ENCODE measurements at places on chromosomes 4 and X.

DNA sequence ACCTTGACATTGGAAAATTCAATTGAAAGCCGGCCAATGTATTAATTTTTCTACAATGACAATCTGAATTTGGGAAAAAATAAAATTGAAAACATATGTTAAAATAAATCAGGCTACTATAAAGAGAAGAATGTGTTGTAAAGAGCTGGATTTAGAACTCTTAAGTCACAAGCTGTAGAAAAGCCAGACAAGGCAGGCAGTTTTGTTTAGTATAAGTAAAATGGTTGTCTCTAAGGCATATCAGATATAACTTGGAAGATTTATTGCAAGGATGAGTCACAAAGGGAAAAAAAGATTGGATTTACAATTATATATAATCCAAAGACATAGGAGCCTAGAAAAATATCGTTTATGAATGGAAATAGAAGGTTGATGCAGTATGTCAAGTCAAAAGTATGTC lies 549.1 kb upstream of the EPHA5 start:
- no peak for DNase-seq

DNA sequence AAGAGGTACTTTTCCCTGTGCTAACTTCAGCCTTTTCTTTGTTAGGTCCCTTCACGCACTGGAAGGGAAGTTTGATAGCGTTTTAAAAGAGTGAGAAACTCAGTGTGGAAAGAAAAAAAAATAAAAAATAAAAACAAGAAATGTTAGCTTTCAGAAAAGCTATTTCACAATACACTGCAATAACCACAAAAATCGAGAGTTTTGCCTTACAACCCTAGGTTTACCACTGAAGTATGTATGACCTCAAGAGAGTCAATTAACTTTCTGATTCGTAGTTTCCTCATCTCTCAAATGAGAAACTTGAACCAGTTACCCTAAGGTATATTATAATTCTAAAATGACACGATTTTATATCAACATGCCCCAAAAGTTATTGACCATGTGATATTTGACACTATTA lies 93.9 kb upstream of the JADE1 start:
- DNase-seq, result no peak

GRCh38 chr4:141786946-141787345 lies 150.6 kb downstream of the IL15 start:
- DNase-seq, result no peak

DNA sequence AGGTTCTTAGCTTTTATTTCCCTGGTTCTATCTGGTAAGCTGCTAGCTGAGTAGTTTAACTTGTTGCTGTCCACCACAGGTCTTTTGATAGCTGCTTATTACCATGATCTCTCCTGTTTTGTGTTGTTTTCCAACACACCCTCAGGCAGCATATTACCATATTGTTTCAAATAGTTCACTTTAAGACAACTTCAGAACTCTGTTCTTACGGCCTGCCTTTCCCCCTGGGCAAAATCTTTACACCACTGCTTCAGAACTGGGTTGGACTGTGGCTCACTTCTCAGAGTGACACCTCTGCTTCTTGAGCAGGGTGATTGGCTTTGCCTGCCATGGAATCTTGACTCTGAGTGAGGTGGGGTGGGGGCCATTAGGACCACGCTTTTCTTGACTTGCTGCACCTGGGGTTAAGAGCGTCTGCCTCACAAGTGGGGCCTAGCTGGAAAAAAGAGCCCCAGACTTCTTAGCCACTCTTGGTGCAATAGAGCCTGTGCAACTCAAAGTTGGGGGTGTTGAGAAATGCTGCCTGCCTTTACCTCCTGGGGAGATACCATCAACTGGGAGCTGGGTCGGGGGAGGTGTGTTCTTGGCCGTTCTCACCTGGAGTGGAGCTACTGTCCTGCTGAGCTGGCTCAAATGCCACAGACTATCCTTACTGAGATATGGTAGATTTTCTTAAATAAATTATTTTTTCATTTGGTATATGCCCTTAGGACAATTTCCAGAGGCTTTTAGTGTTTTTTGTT lies 23.4 kb downstream of the USP9X start:
- no peak for DNase-seq

- no peak for DNase-seq
Measured at GRCh38 chr4:83252782-83253405, 31.7 kb downstream of the COQ2 start.

DNA sequence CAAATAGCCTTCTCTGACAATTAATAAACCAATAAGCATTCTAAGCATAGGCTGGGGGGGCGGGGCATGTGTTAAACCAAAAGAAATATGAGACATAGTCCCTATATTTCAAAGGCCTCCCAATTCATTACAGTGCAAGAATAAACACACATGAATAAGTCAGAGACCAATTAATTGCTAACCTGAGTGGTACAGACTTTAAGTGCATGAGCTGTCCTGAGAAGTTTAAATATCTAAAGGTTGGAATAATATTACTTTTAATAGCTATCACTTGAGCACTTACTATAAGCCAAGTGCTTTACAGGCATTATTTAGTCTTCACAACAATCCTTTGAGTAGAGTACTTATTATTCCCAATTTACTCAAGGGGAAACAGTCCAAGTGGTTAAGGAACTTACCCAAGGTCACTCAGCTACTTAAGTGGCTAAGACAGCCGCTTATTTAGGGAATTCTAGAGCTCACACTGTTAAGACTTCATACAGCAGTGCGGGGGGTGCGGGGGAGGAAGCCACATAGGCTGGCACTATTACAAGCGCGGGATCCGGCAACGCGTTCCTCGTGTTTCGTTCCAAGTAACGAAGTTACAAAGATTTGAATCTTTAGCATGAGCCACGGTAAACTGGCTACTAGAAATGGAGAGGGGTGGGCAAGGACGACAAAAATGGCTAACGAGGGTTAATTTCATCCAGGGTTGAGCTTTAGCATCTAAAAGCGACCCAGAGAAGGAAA lies 1.4 kb downstream of the THOC2 start:
- DNase-seq, result no peak

GRCh38 chrX:64186974-64187761 lies 18.3 kb downstream of the AMER1 start:
- no peak for DNase-seq

GRCh38 chr4:54719378-54719777 lies 61.6 kb downstream of the KIT start:
- DNase-seq, result no peak

DNA sequence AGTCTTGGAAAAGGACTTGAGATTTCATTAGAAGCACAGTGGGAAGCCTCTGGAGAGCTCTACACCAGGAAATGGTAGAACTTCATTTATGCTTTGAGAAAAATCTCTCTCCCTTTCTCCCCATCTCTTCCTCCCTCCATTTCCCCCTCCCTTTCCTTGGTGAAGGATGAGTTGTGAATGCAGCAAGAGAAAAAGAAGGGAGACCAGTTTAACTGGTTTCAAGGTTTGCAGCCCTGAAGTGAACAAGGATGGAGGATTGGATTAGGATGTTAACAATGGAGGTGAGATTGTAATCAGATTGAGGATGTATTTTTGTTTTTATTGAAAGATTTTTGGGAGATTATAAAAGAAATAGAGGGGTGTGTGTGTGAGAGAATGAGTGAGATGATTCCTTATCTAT lies 99.5 kb downstream of the ANK2 start:
- DNase-seq, result no peak

DNA sequence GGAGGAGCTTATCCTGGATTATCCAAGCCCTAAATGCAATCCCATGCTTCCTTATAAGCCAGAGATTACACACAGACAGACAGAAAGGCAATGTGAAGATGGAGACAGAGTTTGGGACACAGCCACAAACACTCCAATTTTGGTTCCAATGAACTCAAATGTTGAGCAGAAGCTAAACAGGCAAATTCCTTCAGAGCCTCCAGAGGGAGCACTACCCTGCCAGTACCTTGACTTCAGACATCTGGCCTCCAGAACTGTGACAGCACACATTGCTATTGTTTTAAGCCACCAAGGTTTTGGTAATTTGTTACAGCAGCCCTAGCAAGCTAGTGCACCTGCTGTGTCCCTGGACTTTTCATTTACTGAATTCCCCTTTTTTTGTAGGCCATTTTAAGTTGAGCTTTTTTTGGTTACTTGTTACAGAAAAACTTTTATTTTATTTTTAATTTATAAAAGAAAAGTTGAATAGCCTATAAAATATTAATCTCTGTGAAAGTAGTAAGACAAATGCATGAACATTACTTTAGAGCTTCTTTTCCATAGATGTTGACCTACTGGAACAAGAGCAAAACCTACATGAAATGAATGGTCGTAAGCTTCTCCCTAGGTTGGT lies 33.4 kb upstream of the SRD5A3 start:
- DNase-seq, result no peak

GRCh38 chrX:30301963-30302362 lies 7.2 kb downstream of the NR0B1 start:
- DNase-seq, result no peak

DNA sequence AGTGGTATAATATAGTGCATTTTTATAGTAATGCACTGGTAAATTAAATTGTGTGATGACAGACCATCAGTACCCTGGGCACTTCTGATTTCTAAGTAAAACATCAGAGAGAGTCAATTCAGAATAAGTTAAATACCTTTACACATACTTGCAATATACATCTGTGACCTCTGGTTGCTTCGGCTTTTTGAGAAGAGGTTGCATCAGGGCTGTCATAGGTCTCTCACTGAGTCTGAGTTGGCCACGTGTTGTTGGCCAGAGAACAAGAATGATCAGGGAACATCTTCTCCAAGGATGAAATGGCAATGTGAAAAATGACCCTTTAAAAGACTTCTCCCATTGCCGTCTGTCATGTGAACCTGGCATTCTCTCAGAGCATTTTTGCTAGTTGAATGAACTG lies 36.9 kb upstream of the PUDP start:
- no peak for DNase-seq

- DNase-seq, result no peak
Measured at GRCh38 chrX:147803948-147804347, 107.8 kb upstream of the FMR1 start.

DNA sequence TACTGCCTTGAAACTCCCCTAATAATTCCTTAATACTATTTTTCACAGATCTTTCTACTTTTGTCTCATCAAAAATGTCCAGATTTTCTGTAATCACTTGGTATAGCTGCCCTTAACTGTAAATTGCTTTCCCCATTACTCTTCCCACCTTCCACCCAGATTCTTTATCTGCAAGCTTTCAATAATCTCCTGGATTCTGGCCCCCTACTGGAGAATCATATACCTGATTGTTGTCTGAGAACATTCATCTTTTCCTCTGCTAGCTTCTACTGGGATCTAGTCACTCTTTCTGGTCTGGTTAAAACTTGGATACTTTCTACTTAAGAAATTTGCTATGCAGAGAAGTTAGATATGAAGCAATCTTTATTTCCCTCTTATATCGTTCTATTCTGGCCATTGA lies 552.6 kb downstream of the PCDH19 start:
- no peak for DNase-seq

DNA sequence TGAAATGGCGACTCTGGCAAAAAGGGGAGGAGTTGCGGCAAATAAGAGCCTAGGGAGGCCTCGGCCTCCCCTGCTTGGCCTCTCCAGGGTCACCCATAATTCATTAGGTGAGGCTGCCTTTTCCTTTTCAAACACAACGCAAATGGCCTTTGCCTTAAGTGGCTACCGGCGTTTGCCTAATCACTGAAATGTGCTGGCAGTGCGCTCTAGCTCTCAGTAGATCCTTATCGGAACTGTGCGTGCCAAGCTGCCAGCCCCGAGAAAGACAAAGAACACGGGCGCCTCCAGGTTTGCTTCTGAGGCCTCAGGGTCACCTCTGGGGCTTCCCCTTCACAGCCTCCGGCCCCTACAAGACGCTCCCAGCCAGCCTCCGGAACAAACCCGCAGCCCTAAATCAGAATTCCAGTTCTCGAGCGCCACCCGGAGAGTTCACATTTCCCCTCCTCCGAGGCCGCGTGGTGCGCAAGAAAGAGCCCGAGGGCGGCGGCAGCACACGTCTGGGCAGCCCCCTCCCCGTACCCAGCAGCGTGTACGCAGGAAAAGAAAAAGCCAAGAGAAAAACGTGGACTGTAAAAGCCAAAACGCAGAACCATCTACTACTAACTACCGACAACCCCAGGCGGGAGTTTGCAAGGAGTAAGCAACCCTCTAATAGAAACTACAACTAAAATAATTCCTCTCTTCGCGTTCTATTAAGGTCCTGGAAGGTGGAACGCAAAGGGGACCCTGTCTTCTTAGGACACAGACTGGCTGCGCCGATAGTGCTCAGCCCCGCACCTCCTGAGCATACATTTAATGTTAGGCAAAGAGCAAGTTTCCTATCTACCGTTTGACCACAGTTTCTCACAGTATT lies 76.5 kb upstream of the BCOR start:
- no peak for DNase-seq

DNA sequence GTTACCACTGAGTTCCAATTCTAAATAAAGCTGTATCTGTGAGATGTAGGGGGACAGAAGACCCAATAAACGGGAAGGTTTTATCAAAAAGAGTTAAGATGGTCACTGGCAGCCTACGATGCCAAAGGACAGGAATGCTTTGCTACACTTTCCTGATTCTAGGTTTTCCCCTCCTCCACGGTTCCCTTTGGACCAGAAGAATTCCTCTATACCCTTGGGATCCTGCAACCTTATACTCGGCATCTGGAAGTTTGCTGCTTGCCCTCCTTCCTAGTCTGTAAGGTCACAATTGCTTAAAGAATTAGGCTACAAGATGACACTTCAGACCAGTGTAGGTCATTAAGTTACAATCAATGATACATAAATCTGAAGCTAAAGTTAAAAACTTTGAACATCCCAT lies 64.3 kb downstream of the SCML2 start:
- DNase-seq, result no peak

- no peak for DNase-seq
Measured at GRCh38 chrX:149950681-149951080, 12.4 kb upstream of the EOLA2 start.

- DNase-seq, result no peak
Measured at GRCh38 chr4:120446051-120446567, 379.5 kb upstream of the MAD2L1 start.

DNA sequence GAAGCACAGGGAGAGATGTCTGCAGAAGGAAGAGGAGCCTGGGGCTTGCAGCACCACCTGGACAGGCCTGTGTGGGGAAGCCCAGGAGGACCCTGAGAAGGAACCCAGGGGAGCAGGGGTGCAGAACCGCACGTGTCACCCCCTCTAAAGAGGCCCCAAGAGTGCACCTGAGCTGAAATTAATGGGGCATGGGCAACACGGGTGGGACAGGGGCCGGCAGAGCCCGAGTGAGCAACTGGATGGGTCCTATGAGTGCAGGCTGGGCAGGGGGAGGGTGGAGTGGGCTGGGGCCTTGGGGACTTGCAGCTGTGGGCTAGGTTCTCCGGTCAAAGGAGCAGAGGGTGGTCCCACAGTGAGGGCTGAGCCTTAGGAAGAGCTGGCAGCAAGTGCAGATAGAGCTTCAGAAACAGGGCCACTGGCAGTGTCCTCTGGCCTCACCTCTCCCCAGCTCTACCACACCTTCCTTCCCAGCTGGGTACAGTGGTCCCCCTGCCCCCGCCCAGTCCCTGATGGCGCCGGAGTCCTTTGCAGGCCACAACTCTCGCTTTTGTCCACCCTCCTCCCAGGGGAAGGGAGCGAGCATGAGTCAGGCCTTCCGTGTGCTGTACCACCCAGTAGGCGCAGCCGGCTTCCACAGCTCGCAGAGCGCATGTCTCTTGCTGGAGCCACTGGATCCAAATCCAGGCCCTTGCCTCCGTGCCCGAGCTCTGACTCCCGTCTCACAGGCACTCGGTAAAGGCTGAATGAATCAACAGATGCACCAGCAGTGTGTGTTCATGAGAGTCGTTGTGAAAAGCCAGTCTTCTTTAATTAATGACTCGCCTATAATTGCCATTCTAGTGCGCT lies 131.6 kb downstream of the HMX1 start:
- no peak for DNase-seq
